ENCODE measurements at places on chromosomes 5 and 9.
A peak's percentile ranks its signal among the peaks of the same experiment; 100 is the strongest.

GRCh38 chr9:68702493-68702892, 2.5 kb upstream of the PIP5K1B start:
- no peak for DNase-seq

- no peak for DNase-seq
Observed at GRCh38 chr9:76796296-76796695, 32.1 kb downstream of the PCA3 start.

DNA sequence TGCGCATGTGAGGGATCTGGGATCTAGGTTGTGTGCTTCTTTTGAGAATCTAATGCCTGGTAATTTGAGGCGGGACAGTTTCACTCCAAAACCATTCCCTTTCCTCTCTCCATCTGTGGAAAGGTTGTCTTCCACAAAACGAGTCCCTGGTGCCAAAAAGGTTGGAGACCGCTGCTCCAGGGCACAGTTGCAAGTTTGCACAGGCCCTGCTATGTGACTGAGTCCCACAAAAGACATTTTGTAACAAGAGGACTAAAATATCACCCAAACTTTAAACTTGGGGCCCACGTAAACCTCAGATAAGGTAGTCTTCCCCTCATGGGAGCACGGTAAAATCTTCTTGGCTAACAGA, 5.8 kb upstream of the ZNF367 start:
- no peak for DNase-seq

DNA sequence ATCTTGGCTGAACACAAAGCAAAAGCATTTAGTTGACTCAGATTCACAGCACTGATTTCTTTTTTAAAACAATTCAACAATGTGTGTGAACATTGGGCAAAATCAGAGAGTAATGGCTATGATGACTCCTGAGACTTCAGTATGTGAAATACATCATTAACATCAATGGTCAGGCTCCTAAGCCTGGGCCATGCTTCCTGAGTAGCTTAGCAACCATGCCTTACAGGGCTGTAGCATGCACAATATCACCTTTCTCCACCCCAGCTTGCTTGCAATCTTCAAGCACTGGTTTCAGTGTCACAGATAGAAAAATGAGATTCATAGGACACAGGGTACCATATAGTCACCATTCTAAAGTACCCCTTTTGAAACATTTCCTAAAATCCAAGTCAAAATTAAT, 41.3 kb downstream of the MACROH2A1 start:
- DNase-seq: no peak

DNA sequence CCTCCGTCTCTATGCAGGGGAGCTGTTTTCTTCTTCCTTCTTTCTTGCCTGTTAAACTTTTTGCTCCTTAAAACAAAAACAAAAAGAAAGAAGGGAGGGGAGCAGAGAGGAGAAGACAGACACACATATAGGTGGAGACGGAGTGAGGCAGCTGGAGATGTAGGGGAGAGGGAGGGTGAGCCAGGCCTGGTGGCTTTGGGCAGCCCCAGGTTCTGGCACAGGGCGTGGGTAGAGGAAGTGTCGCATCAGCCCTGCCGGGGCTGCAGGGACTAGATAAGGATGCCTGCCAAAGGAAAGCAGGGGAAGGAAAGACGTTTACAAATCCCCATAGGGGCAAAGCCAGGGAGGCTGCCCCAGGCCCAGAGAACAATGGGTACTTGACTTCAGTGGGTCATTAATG, 38.7 kb upstream of the PTGS1 start:
- peak; percentile 68 for DNase-seq

GRCh38 chr9:107530679-107531078, 41.1 kb upstream of the KLF4 start:
- no peak for DNase-seq

- DNase-seq: no peak
Observed at GRCh38 chr5:67886761-67887160, 328.8 kb upstream of the PIK3R1 start.

DNA sequence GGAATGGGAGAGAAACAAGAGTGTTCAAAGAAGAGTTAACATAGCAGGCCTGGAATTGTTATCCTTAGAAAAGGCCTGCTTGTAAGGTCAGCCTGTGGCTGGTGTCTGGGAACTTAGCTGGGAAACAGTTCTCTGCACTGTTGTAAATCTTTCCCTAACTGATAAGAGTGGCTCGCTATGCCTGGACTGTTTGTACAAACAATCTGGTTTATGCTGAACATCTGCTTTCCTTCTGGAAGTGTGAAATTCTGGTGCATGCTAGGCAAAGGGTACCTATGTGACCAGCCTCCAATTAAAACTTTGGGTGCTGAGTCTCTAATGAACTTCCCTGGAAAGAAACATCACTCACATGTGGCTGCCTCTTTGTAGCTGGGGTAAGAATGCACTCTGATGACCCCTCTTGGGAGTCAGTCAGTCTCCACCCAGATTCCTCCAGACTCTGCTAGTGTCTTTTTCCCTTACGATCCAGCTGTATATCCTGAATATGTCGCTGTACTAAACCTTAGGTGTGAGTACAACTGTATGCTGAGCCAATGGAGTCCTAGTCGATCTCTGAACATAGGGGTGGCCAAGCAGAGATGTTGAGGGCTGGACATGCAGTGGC, 16.5 kb downstream of the SPARC start:
- no peak for DNase-seq

DNA sequence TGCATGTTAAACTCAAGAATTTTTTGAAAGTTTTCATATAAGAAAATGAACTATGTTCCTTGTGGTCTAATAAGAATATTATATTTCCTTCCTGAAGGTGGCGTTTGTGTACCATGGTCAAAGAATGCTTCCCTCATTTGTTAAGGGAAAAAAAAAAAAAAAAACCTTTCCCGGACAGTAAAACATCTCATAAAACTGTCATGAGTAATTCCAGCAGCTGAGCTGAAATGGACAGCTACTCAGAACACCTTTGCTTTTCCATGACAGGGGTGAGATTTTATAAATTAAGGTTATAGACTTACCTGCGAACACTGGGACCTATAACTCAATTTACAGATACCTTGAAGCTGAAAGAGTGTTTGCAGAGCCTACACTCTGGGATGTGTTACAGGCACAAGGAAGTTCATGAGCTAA, 113.2 kb upstream of the RANBP3L start:
- no peak for DNase-seq

DNA sequence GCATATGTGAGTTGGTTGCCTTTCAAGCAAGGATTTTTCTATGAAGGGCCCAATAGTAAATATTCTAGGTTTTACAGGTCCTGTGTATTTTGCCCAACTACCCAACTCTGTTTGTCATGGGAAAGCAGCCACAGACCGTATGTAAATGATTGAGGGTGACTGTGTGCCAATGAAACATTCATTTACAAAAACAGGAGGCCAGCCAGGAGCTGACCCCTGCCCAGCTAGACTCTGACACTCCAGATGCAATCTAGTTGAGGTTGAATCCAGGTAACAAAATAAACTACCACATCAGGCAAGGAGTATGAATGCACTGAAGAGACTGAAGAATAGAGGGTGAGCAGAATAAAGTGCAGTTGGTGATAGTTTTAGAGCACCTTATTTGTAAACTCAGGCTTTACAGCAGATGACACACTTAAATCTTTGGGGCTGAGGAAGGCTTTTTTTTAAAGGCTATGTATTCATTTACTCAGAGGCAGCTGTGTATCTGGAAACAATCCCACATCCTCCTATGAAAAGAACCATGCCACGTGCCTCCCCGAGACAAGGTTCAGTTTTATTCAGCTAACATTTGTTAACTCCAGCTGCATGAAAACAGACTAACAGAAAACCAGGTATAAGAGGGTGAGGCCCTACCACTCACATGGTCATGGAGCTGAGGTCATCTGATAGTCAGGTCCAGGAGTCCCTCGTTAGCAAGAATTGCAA, 60.7 kb downstream of the SLC1A1 start:
- DNase-seq: no peak

DNA sequence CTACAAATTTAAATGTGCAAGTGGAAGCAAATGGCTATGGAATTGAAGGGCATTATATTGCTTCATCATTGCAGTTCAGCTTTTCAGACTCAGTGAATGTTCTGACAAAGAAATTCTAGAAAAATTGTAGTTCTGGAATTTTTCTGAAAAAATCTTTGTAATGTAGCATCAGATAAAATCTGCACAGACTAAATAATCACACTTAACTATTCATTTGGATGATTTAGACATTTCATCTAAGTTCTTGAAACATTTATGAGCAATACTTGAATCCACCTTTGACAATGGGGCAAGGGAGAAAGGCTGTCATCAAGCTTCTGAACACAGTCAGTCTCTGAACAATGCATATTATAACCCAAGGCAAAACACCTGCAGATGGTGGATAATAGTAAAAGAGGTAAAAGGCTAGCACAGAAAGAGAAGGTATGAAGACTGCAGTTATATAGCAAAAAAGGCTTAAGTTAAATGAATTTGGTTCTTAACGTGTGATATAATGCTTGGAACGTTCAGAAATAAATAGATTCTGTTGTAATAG, 1352.0 kb upstream of the NUDT12 start:
- DNase-seq: no peak

DNA sequence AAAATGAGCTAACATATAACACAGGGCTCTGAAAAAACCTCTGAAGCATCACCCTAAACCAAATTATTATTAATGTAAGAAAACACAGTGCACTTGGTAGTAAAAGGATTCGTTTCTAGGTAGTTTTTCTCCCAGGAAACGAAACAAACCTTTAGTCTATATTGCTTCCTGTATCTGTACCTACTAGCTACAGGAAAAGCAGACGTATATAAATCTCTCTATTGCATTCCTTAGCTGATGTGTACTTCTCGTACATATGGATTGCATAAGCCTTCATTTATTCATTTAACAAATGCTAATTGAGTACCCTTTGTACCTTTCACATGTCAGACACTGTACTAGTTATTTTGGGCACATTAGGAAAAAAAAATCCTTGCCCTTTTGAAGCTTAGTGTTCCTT, 85.0 kb upstream of the RASA1 start:
- DNase-seq: no peak

DNA sequence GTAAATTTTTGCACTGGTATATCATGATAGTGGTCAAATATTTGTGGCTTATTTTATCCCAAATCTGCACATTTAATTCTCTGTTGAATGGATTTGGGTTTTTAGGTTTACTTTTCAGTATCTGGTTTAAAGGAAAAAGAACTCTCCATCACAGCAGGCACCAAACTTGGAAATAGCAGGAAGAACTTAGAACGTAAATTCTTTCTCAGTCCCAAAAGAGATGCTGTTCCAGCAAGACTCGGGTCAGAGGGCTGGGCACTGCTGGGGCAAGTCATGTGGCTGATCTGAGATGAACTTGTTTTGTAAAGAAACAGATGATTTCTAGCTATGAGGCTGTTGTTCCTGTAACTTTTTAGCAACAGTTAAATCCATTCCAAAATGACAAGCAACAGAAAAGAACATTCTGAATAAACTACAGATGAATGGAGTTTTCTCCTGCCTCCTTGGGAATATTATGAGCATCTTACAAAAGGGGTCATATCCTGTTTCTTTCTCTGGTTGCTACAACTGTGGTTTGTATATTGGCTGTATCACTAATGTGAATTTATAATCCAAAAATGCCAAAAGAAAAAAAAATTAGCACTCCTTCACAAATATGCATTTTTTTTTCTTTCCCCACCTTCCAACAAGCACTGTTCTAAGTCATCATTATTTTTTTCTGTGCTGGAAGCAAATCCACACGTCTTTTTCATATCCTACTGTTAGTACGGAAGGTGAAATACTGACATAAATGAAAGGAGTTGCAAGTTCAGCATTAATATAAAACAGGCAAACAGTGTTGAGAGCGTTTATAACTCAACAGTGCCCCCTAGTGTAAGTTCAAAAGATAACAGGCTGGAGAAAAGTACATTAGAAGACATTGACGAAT, 31.1 kb downstream of the OR2K2 start:
- DNase-seq: no peak

GRCh38 chr9:135705376-135705775, 3.4 kb downstream of the KCNT1 start:
- DNase-seq: no peak

DNA sequence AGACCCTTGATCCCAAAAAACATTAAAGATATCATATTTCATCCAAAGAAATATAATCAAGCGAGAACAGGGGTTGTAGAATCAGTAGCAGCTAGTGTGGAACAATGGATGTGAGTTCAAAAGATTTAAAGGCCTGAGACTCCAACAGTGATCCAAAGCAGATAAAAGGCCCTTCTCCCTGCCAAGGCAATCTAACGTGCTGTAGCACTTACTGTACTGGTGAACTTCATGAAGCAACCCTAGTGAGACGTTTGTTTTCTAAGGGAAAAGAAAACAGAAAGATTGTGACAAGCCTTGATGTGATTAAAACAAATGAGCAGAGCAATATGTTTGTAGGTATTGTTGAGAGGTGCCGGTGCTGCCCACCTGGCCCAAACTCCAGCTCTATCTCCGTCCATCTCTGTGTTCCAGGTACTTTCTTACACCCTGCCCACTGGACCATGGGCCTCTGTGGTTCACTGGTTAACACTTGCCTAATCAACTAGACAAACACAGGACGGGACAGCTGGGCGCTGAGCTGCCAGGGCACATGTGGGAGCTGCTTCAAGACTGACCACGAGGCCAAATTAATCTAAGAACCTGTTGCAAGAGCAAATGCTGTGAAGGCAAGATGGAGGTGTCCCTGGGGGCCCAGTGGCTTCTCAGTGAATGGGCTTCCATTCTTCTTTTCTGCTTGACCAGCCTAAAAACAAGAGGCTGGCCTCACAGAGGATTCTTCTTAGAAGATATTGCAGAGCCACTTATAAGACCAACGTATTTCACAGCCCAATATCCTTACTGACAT, 265.5 kb downstream of the CWC27 start:
- DNase-seq: peak; percentile 32

- no peak for DNase-seq
Observed at GRCh38 chr5:122154910-122155309, 25.6 kb downstream of the ZNF474 start.

- no peak for DNase-seq
Observed at GRCh38 chr9:87725356-87725899, 491 bp upstream of the CTSL start.

DNA sequence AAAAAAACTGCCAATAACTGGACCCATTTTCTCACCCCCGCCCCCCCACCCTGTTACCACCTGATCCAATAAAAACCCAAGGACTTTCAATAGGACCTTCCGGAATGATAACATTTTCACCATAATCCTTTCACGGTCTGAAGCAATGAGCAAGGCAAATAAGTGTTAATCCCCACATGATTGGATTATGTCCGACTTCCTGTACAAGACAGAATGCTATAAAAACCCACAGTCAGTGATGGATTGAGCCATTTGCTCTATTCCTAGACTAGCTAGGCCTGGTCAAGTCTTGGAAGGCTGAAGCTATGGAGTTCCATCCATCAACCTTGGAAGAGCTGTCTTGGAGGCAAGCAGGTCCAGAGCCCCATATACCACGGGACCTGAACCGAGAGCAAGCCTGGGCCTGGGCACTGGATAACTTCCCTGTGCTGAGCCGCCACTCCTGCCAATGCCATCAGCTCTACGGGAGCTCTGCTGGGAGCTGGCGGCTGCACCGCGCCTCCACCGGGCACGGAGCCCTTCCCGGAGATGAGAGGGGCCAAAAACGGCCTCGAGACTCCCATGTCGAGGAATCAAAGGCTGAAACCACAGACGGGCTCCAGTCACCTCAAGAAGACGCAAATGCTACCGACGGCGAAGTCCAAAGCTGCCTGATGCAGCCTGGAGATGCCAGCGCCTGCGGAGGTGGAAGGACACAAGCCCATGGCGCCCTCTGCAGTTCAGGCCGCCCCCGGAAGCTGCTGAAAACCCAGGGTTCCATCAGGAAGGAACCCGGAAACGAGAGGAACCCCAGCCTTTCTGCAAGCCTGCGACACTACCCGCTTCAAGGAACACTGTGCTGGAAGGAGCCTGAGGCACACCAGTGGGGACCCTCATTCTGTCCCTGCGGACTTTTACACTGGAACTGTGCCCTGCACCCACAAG, 69.2 kb downstream of the ANXA2R start:
- DNase-seq: no peak

Measured in NCI-H524 treated with DMSO at 0.1 percent for 48 hours (cell line).